Osteocyte (in vitro differentiated cells): ENCODE measurements at places on chromosomes 11 and 22. TPM values are rescaled to one million over a fixed set of nuclear protein-coding genes. Genes with fewer than 3 reads are reported as not detected.

DNA sequence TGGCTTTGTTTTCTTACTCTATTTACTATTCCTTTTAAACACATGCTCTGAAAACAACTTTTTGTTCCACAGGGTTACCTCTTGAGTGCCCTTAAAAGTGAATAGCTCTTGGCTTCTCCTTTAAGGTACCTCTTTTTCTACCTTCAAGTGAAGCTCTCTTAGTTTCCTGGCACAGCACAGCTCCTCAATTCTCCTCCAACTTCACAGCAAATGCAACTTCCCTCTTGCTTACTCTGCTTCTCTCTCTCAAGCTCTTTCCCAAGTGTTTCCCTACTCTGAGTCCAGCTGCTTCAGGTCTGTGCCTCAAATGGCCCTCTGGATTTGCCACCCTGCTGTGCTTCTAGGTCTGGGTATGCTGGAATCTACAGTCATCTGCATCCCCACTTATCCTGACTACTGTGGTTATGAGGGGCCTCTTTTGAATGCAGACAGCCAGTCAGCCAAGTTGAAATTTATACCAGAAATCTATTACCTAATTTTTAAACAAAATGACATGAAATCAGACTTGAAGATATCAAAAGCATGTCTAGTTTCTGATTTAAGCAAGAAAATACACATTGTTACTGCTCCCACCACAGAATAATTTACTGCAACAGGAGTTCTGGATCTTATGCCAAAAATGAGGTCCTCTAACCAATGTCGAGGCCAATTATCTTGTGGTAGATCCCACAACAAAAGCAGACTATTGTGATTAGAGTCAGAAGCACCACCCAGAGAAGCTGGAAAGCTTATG, 371.1 kb downstream of the SOX6 start:
- DNase-seq = no peak

DNA sequence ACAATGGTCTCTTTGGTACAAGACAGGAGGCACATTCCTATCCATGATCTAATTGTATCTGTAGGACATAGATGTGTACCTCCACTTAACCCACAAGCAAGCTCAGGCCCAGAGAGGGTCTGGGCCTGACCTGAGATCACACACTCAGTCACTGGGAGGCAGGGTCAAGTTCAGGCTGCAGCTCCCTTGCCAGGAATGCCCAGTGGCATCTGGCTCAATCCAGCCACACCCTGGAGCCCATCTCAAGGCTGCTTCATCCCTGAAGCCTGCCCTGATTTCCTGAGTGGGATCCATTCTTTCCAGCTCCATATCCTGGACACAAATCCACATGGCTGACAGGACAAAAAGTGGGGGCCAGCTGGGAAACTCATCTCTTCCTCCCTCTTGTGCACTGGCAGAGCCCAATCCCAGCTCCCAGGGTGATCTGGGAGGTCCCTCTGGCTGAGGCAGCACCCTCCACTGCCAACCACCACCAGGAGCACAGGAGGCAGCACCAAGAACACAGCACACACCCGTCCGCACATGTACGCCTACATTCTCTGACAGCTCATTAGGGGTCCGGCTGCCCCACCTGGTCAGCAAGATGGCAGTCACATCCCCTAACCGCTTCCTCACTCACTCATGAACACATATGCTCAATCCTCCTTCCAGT, 39.2 kb upstream of the KLHL35 start:
- DNase-seq = no peak

DNA sequence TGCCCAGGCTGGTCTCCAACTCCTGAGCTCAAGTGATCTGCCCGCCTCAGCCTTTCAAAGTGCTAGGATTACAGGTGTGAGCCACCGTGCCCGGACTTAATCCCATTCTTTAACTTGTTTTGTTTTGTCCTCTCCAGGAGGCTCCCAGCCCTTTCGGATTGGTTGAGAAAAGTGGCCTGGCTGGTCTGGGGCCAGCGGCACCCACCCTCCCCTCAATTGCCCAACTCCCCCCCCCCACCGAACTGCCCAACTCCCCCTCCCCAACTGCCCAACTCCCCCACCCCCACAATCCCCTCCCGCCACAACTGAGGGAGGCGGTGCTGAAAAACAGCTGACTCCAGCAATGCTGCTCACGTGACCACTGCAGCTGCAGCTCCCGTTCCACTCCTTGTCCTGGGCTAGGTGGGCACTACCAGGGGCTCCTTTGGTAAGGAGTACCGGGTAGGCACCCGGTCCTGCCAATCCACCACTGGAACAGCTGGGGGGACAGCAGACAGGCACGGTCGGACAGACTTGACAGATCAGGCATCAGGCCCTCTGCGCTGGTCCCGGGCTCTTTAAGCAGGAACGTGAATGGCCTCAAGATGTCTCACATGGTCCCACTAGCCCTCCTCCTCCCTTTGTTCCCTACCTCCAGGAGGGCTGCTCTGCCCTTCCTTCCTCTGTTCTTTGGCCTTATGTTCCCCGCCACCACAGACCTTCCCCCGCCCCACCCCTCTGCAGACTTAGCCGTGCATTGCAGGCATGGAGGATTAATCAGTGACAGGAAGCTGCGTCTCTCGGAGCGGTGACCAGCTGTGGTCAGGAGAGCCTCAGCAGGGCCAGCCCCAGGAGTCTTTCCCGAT, at the start of gene TCN2:
Gene TCN2 (plus strand): TSS at position 720 of the 845 bp plus-strand sequence. CDS start 158 bp downstream, outside the sequence.
- no peak for DNase-seq

DNA sequence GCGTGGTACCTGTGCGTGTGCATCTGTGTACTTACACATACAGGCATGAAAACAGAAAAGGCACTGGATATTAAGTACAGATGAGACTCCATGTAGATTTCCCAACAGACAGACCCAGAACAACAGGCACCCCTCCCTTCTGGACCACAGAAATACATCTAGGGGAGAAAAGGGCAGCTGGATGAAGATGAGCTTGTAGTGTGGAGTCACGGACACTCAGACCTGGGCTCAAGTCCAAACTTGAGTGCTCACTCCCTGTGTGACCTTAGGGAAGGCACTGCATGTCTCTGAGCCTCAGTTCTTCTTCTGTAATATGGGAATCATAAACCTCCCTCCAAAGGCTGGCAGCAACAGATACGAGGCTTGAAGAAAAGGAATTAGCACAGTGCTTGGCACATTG, 108.9 kb downstream of the GALNT18 start:
- DNase-seq = no peak

DNA sequence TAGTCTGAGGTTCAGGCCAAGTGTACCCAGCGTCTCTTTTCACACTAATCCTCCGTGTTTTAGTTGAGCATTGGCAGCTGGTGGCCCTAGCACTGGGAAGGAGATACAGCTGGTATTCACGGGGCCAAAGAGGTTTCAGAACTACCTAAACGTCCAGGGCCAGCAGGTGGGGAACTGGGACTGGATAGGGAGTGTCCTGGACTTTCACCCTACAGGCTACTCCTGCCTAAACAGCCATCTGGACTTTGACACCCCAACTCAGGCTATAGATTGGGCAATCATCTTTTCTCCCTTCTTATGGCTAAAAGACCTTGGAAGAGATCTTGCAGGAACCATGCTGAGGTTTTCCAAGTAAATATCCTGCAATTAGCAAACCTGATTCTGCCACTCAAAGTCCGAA, 2.8 kb downstream of the SPON1 start:
- DNase-seq = no peak

DNA sequence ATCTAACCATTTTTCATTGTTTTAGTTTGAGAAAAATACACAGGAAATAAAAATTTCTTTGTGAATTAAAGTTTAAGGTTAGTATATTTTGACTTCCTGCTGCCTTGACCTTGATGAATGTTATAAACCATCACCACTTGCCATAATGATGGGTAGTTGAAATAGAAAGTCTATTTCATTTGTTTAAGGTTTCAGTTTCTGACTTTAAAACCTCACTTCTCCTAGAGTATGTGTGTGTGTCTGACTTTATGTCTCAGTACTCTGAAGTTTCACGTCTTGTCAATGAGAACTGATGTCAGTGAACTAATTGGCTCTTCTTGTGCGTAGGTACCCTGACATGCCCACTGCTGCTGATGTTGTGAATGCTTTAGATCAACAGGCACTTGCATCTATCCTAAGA, 188.2 kb downstream of the METTL15 start:
- no peak for DNase-seq

DNA sequence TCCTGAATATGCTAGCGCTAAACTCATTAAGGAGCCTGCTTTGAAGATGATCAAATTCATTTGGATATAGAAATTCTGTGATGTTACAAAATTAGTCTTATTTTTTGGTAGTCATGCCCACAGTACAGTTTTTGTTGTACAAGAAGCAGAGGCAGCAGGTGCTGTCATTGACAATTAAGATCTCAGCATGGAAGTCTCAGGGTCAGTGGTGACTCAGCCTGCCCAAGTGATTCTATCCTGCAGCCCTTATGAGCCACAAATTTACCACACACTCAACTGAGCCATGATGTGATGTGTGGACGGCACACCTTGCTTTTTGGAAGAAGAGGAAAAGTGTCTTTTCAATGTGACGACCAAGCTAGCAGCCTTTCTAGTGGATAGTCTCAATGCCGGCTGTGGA, 153.6 kb upstream of the SORL1-AS1 start:
- DNase-seq = no peak

GRCh38 chr22:35219012-35219411, 38.3 kb upstream of the HMGXB4 start:
- no peak for DNase-seq

DNA sequence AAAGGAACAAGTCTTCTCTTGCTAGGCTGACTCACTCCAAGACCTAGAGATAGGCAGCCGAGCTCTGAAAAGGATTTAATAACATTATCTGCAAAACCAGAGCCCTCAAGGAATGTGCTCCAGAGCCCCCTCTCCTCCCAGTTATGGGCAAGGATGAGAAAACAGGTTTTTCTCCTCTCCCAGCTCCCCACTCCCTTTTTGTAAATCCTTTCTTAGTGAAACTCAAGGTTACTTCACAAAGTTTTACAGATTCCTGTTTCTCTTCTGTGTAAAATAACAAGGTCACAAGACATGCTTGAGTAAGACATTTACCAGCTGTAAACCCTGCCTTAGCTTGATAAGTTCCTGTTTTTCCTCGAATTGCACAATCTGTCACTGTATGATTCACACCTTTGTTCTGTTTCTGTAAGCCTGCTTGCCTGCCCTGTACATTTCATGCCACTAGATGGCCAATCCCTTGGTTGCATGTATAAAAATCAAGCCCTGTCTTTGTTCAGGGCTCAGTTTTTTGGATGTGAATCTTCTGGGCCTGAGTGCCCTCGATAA, 489.4 kb downstream of the KCNA4 start:
- no peak for DNase-seq

The MAPK8IP1 gene
- 9.8 and 10.1 TPM in 2 replicates for total RNA-seq

The KCNJ1 gene
- not detected in 2 replicates for total RNA-seq

The TOLLIP gene
- 63.2 and 71.6 TPM in 2 replicates for total RNA-seq

The ABCC8 gene
- not detected in 2 replicates for total RNA-seq

The TFIP11 gene
- 32.1 and 39.0 TPM in 2 replicates for total RNA-seq
